ENCODE measurements at places on chromosomes 4 and X. TPM values are rescaled to one million over a fixed set of nuclear protein-coding genes. Genes with fewer than 3 reads are reported as not detected.

DNA sequence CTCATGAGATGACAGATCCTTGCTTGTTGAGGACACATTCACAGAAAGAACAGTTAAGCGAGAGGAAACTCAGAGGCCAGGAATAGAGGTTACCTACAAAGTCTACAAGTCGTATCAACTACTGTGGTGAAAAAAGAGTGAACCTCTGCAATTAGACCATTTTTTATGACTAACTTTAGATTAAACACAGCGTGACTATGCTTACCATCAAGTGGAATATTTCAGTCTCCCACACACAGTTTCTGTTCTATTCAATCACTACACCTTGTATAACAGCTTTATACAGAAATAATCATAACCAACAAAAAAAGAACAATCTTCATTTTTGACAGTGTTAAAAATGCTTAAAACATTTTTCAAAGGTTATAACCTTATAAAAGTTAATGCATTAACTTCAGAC, 46.6 kb downstream of the ADAMTS3 start:
- no peak for DNase-seq

DNA sequence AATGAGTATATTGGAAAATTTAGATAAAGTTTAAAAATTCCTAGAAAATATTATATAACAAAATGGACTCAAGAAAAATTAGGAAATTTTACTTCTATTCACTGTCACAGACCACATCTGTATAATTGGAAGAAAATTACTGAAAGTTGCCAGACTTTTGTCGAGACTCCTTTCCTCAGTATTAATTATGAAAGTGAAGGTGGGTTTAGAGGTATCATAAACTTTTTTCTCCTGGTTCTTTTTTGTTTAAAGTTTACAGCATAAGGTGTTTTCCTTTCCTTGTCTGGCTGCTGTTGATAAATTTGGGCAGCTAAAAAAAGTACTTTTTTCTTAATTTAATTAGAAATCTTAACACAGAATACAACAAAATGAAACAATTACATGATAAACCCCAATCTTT, 6.7 kb upstream of the TEX13D start:
- DNase-seq, result no peak

GRCh38 chr4:1685235-1686150, 1.4 kb upstream of the FAM53A start:
- DNase-seq, result no peak

DNA sequence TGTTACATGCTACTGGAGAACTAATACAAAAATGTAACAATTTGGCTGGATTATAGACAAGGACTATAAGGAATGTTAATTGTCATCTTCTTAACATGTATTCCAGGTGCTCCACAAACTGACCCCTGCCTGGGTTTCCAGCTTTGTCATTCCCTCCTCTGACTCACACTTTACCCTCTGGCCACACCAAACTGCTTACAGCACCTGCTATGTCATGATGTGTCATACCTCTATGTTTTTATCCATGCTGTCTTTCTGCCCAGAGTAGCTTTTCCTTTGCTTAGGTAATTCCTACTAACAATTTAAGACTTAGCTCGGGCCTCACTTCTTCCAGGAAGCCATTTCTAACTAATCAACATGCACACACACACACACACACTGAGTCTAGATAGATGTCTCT, 14.0 kb upstream of the SHROOM4 start:
- no peak for DNase-seq

ELOVL6 gene
- 7.1 TPM for total RNA-seq

NKX6-1 gene
- total RNA-seq, result not detected

HS6ST2 gene
- 0.07 TPM for total RNA-seq

LCORL gene
- total RNA-seq, result 15.6 TPM

GAGE1 gene
- not detected for total RNA-seq

BMPR1B gene
- total RNA-seq, result 0.21 TPM
